CD4-positive, alpha-beta T cell treated with Interleukin-17A for 4 hours (primary cell): ENCODE measurements at places on chromosomes 6 and 20.

GRCh38 chr6:110816677-110817076, 1.4 kb upstream of the CDK19 start:
- no peak for DNase-seq

GRCh38 chr20:10429443-10429981, 4.5 kb downstream of the MKKS start:
- no peak for DNase-seq

DNA sequence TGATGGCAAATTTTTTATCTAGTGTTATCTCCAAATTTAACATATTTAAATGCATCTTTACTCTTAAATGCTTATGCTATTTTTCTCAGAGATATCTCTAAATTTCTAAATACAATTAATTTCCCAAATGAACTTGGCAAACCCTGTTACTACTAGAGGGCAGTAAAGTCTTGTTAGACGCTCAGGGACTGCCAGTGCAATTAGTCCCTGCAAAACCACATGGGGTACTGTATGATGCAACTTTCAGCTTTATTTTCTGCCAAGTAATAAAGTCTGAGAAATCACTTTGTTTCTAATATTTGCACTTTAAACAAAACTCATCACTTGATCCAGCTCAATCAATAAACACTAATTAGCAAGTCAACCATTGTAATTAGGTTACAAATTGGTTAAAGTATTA, 76.0 kb upstream of the ADGRB3 start:
- no peak for DNase-seq

DNA sequence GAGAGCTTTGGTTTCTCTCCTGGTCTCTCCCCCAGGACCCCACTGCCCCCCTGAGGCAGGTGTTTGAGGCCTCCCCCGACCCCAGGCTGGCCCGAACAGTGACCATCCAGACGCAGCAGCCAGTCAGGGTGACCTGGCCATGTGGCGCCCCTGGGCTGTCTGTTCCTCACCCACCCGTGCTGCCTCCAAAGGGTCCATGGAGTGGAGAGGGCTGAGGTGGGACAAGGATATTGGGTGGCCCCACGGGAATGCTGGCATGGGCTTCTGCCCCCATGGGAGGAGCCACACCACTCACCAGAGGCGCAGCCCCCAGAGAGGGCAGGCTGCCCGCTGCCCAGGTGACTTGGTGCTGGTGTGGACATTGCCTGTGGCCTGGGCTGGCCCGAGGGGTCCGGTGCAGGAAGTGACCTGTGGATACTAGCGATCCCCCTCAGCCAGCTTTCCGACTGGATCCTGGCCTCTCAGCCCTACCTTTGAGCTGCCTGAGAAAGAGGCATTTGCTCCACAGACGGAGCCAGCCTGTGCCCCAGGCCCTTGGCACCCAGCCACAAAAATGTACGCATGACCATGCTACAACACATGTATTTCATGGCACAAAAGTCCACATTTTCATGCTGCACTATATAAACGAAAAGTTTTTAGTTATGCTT, 50.8 kb downstream of the BCAS4 start:
- DNase-seq: no peak

DNA sequence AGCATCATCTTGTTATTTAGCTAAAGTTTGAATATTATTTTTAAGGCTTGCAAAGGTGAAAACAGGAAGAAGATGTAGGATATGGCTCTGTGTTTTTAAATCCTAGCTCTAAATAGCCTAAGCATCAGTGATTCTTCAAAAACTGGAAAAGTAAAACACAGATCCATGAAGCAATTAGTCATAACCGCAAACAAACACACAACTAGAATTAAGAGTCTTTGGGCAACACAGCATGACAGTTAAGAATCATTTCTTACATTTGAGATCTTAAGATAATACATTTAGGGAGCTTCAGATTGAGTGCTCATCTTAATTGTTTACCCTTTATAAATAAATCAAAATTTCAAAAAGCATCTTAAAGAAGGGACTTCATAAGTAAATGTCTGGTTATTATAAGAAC, 115.8 kb upstream of the MAP7 start:
- no peak for DNase-seq

DNA sequence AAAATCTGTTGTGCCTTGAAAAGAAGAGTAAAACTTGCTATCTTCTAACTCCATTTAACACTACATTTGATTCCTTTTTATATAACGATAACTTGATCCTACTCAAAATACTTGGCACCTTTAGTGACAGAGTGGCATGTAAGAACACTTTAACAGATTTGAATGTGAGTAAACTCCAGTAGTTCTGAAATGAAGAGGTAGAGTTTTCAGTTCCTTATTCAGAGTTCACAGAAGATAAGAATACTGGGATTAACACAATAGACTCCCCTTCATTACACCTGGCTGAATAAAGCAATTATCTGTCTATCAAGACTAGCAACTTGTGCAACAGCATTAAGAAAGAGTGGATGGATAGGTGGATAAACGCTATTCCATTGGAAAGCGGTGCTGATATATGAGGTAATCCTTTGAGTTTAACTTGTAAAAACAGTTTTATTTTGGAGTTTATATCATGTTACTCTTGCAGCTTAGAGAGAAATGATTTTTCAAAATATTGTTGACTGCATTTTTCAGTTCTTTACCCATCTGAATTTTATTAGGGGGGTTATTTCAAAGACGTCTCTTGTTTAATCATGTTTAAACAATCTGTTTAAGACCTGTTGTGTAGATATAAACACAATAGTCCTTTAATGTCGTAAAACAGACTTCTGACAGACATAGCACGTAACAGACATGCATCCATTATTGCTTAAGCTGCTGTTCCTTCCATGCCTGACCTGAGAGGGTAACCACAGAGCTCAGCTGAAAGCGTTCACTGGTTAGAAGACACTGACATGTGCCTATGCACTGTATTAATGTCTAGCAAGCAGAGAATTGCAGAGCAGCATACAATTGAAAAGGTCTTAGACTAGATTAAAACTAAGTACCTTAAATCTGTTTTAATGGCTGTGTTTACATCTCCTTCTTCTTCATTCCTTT, 102.4 kb upstream of the SUPT3H start:
- no peak for DNase-seq

GRCh38 chr20:18001131-18001921, 32.5 kb downstream of the MGME1 start:
- no peak for DNase-seq

DNA sequence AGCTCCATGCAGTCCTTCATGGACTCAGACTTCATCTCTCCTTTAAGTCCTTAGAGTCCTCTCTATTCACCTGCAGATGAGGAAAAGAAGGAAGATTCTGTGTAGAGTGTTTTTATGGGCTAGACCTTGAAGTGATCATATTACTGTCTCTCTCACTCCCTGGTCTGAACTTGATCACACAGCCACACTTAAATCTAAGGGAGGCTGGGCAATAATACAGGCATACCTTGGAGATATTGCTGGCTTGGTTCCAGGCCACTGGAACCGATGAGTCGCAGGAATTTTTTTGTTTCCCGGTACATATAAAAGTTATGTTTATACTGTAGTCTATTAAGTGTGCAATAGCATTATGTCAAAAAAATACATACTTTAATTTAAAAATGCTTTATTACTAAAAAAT, 59.2 kb upstream of the FOXO3 start:
- no peak for DNase-seq

- no peak for DNase-seq
These were observed 14.4 kb downstream of the NT5E start for GRCh38 chr6:85464260-85464644.
